ENCODE measurements at places on chromosomes 11 and 22. TPM values are rescaled to one million over a fixed set of nuclear protein-coding genes. Genes with fewer than 3 reads are reported as not detected.

DNA sequence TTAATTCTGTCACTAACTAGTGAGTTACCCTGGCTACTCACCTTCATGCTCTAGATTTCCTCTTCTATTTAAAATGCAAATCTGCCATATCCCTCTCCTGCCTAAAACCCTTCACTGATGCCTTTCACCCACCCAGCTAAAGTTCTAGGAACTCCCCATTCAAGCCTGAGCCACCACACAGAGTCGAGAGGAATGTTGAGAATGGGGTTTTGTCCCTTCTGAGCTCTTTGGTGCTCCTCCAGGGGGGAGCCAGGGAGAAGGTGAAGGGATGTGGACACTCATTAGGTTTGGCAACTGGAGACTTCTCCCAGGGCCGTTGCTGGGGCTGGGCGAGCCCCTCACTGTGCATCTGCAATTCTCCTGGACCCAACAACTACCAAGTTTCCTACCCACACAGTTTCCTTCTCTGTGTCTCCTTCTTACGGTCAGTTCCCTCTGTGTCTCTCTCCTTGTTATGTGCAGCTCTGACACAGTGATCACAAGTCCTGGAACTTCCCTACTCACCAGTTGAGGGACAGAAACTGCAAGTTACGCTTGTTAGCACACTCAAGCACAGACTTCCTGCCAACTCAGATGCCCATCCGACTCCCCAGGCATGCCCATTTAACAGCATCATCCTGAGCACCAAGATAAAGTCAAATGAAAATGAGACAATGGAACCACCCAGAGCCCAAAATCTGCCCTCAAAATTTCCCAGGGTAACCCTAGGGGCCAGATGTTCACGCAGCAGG is 6.5 kb upstream of the IL10RA start:
- H3K27ac ChIP-seq = no peak overlapping the region
- H3K27me3 ChIP-seq = peaks cover 7% of the 10 kb centered on the region
- no peaks in the 10 kb centered on the region for H3K36me3 ChIP-seq
- no peaks in the 10 kb centered on the region for H3K4me1 ChIP-seq
- H3K4me3 ChIP-seq = no peak overlapping the region

DNA sequence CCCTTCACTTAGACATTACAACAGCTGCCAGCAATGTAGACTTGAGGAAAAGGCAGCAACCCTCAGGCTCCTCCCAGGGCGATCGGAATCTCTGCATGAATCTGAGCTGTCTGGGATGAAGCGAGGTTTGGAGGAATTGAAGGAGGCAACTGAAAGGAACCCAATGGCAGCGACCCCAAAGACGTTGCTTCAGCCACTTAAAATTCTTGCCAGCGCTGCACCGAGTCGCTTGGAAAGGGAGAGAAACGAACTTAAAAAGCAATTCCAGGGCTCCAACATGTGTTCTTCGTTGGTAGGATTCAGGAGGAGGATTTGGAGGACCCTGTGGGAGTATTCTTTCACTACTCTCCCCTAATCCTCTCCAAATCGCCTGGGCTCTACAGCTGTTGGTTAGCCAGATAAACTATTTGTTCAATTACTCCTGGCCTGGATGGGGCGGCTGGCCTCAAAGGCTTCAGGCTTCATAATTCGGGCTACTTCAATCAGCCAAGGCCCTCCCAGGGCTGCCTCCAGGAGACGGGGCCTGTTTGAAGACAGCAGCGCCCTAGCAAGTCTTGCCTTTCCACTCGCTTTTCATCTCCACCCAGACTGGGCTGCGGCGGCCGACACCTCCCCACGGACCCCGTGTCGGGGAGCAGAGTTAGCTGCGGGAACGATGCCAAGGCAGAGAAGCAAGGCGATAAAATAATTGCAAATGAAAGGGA is 72.4 kb upstream of the TMEM45B start:
- H3K4me1 ChIP-seq = peaks cover 13% of the 10 kb centered on the region
- DNase-seq = peak; percentile 67
- peak overlapping the region; percentile 83 for H3K27ac ChIP-seq
- H3K4me3 ChIP-seq = no peak overlapping the region

GRCh38 chr11:25838918-25839625 is 492.9 kb upstream of the ANO3 start:
- H3K27ac ChIP-seq = no peak overlapping the region
- H3K27me3 ChIP-seq = no peaks in the 10 kb centered on the region
- no peaks in the 10 kb centered on the region for H3K36me3 ChIP-seq
- H3K4me3 ChIP-seq = no peak overlapping the region
- peak; percentile 2 for DNase-seq

DNA sequence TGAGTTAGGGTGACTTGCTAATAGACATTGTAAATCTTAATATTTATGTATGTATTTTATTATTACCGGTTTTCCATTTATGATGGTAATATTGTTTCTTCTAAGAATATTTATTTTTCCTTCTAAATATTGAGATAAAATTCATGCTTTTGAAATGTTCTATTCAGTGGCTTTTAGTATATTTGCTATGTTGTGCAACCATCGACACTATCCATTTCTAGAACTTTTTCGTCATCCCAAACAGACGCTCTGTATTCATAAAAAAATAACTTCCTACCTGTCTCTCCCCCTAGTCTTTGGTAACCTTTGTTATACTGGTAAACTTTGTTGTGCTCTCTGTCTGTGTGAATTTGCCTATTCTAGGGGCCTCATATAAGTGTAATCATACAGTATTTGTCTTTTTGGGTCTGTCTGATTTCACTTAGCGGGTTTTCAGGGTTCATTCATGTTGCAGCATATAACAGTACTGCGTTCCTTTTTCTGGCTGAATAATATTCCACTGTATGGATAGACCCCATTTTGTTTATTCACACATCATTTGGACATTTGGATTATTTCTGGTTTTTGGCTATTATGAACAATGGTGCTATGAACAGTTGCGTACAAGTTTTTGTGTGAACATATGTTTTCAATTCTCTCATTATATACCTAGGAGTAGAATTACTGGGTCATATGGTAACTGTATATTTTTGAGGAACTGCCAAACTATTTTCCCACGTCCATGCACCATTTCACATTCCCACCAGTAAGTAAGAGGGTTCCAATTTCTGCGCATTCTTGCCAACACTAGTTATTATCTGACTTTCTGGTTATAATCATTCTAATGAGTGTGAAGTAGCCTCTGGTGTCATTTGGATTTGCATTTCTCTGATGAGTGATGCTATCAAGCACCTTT is 15.9 kb downstream of the NEAT1 start:
- no peak overlapping the region for H3K27ac ChIP-seq
- no peaks in the 10 kb centered on the region for H3K36me3 ChIP-seq
- H3K27me3 ChIP-seq = no peaks in the 10 kb centered on the region
- H3K4me1 ChIP-seq = no peaks in the 10 kb centered on the region
- no peak overlapping the region for H3K4me3 ChIP-seq

The SHISA8 gene
- total RNA-seq = not detected

DNA sequence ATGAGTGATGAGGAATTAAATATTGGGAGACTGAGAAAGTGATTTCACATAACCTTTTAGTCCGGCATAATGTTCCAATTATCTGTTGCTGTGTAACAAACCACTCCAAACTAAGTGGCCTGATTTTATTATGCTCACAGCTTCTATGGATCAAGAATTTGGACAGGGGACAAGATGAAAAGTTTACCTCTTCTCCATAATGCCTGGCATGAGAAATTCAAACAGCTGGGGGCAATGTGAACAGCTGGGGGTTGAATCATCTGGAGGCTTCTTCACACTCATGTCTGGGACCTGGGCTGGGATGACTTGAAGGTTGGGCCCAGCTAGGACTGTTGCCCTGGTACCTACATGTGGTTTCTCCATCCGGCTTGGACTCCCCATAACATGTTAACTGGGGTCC is 99.4 kb upstream of the DRD2 start:
- no peaks in the 10 kb centered on the region for H3K27me3 ChIP-seq
- H3K4me1 ChIP-seq = peaks cover 68% of the 10 kb centered on the region
- H3K27ac ChIP-seq = no peak overlapping the region
- DNase-seq = no peak
- no peak overlapping the region for H3K4me3 ChIP-seq

- no peak for DNase-seq
- H3K36me3 ChIP-seq = no peaks in the 10 kb centered on the region
- no peaks in the 10 kb centered on the region for H3K27me3 ChIP-seq
Measured at GRCh38 chr22:47388331-47388730, 625.9 kb downstream of the TBC1D22A start.

- peaks cover 32% of the 10 kb centered on the region for H3K4me1 ChIP-seq
- H3K4me3 ChIP-seq = no peak overlapping the region
- no peak overlapping the region for H3K27ac ChIP-seq
Measured at GRCh38 chr22:27299181-27300085, 502.1 kb downstream of the MN1 start.

DNA sequence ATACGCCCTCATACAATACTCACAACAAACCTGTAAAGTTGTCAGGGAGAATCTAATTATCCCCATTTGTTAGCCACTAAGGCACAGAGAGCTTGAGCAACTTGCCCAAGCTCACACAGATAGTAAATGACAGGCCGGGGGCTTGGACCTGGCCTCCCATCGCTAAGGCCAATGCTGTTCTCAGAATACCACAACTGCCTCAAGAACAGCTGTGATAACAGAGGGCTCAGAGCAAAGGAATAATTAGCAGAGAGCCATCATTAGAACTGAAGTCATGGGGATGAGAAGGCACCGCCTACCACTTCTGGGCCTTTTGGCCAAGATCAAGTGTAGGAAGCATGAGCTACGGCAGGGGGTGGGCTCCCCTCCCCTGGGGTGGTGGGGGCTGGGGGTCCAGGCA is 98.6 kb downstream of the FEZ1 start:
- no peaks in the 10 kb centered on the region for H3K27me3 ChIP-seq
- no peak overlapping the region for H3K4me3 ChIP-seq
- no peak overlapping the region for H3K27ac ChIP-seq
- no peak for DNase-seq

The ST14 gene
- total RNA-seq = 2.4 TPM

The GRK2 gene
- total RNA-seq = 30.0 TPM

The OLFML1 gene
- not detected for total RNA-seq

- H3K36me3 ChIP-seq = no peaks in the 10 kb centered on the region
- H3K27me3 ChIP-seq = no peaks in the 10 kb centered on the region
- H3K4me1 ChIP-seq = peaks cover 8% of the 10 kb centered on the region
- no peak overlapping the region for H3K27ac ChIP-seq
Measured at GRCh38 chr11:131579932-131580387, 209.5 kb downstream of the NTM start.

The DNHD1 gene
- 5.0 TPM for total RNA-seq

DNA sequence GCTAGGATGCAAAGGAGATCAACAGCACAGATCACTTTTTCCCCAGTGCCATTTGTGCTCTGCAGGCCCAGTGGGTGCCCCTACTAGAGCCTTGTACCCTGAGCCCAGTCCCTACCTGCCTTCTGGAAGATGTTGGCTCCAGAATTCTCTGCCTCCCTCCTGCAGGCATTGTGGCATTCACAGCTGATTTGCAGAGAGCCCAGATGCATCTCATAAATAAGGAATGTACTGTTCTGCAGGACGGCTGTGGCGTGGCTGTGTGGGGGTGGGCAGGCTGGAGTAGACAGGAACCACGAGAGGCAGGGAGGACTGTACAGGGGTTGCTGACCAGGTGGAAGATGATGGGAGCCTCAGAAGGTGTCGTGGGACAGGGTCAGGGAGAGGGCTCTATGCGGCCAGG is 11.2 kb upstream of the MIAT start:
- no peak for DNase-seq
- H3K36me3 ChIP-seq = no peaks in the 10 kb centered on the region
- H3K4me3 ChIP-seq = peak overlapping the region; percentile 10
- no peak overlapping the region for H3K27ac ChIP-seq
- no peaks in the 10 kb centered on the region for H3K27me3 ChIP-seq

DNA sequence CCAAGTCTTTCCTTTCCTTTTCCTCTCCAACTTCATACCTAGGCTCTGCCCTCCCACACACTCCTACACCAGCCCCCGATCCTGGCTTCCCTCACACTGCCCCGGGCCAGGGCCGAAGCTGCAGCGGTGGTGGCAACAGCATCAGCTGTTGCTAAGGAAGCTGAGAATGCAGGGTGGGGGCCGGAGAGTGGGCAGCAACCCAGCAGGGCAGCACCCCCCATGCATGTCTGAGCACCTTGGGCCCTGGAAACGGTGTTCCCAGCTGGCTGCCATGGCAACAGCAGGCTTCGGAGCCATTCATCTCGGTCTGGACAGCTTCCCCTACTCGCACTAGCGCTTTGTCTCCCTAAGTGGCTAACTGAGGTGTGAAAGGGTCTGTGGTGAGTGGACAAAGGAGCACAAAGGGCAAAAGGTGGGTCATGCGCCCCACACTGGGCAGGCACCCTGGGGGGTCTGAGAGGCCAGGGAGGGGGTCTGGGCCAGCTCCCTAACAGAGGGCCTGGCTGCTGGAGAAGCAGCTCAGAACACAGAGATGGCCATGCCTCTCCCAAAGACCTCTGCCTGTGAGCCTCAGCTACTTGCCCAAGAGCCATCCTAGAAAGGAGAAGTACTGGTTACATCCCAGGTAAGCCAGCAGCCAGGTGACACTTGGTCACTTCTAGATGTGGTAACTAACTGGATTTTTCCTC is 42.1 kb upstream of the JAM3 start:
- H3K27ac ChIP-seq = no peak overlapping the region
- H3K36me3 ChIP-seq = no peaks in the 10 kb centered on the region
- H3K27me3 ChIP-seq = peaks cover 44% of the 10 kb centered on the region
- peak; percentile 84 for DNase-seq

DNA sequence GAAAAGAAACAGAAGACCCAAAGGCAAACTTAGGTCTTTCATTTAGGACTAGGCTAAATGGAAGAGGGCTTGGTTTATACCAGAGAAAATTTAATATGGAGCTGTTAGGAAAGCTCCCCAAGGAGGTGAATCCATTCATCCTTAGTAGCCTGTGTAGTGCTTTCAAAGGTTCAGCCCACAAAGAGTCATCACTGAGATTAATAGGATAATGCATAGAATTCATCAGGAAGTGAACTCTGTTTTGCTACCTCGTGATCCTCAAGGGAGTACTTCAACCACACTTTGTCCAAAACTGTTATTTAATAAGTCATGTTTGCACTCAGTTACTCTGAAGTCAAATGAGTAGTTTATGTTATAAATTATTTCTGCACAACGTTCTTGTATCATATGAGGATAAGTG is 43.3 kb upstream of the MMP7 start:
- H3K36me3 ChIP-seq = no peaks in the 10 kb centered on the region
- no peaks in the 10 kb centered on the region for H3K27me3 ChIP-seq

DNA sequence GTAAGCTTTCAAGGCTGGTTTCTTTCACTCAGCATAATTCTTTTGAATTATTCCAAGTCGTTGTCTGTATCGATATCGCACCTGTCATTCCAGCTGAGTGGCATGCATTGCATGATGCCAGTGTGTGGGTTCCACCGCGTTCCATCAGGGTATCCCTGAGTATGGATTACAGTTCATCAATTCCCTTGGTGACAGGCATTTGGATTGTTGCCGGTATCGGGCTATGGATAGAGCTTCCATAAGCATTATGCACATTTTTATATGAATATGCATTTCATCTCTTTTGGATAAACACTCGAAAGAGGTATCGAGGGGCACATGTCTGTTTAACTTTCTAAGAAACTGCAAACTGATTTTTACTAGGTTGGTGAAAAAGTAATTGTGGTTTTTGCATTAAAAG is 698.8 kb downstream of the BRD1 start:
- no peaks in the 10 kb centered on the region for H3K36me3 ChIP-seq
- no peaks in the 10 kb centered on the region for H3K4me1 ChIP-seq
- no peak overlapping the region for H3K4me3 ChIP-seq
- H3K27me3 ChIP-seq = no peaks in the 10 kb centered on the region
- H3K27ac ChIP-seq = no peak overlapping the region

- H3K36me3 ChIP-seq = no peaks in the 10 kb centered on the region
- H3K27me3 ChIP-seq = no peaks in the 10 kb centered on the region
- peak overlapping the region; percentile 65 for H3K27ac ChIP-seq
- no peak for DNase-seq
- no peak overlapping the region for H3K4me3 ChIP-seq
Measured at GRCh38 chr11:48047616-48048015, 67.3 kb downstream of the PTPRJ start.

The DYNC2H1 gene
- total RNA-seq = 51.7 TPM

All from neural progenitor cell (in vitro differentiated cells).